ENCODE measurements at places on chromosomes 7 and 10. TPM values are rescaled to one million over a fixed set of nuclear protein-coding genes. Genes with fewer than 3 reads are reported as not detected.

LIPF gene
- not detected for total RNA-seq

DNAJB6 gene
- 88.6 TPM for total RNA-seq

VIPR2 gene
- not detected for total RNA-seq

WAPL gene
- total RNA-seq = 39.8 TPM

TAS2R5 gene
- total RNA-seq = 0.24 TPM

PCLO gene
- 0.32 TPM for total RNA-seq

ELN gene
- total RNA-seq = 36.6 TPM

SLC12A9 gene
- total RNA-seq = 30.2 TPM

PTPRN2 gene
- 0.32 TPM for total RNA-seq

CYP2E1 gene
- 1.3 TPM for total RNA-seq

CPA1 gene
- total RNA-seq = not detected
